ENCODE measurements at places on chromosomes 7 and 10. TPM values are rescaled to one million over a fixed set of nuclear protein-coding genes. Genes with fewer than 3 reads are reported as not detected.

Gene PRKCQ
- total RNA-seq, result 1.3 TPM

GRCh38 chr10:16728266-16728665 lies 89.0 kb downstream of the RSU1 start:
- no peaks in the 10 kb centered on the region for H3K4me1 ChIP-seq
- H3K4me3 ChIP-seq, result no peak overlapping the region

Gene UBE3C
- 128 TPM for total RNA-seq

DNA sequence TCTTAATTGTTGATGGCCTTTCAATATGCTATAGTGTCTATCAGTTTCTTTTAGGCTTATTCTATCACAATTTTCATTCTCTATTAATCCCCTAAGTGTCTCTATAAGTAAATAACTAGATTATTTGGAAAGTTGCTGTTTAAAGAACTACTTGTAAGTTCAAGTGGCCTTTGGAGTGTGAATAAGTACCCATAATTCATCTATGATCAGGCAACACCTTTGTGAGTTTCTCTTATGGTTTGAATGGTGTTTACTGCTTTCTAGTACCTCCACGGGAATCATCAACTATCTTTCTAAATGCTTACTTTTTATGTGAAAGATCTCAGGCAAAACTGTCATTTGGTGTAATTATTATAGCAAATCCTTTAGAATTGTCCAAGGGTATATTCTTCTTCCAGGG lies 166.7 kb downstream of the POU6F2 start:
- H3K27ac ChIP-seq, result no peak overlapping the region
- no peak overlapping the region for H3K4me3 ChIP-seq
- DNase-seq, result no peak
- no peaks in the 10 kb centered on the region for H3K27me3 ChIP-seq

DNA sequence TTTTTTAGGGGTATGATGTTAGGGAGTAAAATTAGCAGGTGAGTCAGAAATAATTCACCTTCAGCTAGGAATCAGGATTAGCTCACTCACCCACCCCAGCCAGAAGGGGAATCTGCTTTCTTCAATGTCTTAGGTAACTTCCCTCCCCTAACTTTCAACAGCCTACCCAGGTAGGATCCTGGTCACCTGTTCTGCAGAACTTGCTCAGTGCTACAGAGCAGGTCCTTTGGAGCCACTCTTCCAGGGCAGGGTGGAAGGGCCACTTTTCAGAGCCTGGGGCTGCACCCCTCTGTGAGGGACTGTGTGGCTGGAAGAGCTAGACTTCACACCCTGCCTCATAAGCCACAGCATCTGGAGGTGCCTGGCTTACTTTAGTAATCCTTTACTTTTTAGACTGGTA lies 58.1 kb downstream of the SHH start:
- H3K36me3 ChIP-seq, result peaks cover 11% of the 10 kb centered on the region
- H3K27ac ChIP-seq, result no peak overlapping the region
- H3K4me3 ChIP-seq, result no peak overlapping the region
- DNase-seq, result no peak
- no peaks in the 10 kb centered on the region for H3K27me3 ChIP-seq

- no peak overlapping the region for H3K27ac ChIP-seq
- no peak for DNase-seq
- no peaks in the 10 kb centered on the region for H3K36me3 ChIP-seq
- H3K4me3 ChIP-seq, result no peak overlapping the region
Measured at GRCh38 chr10:59577984-59578383, 131.7 kb downstream of the SLC16A9 start.

DNA sequence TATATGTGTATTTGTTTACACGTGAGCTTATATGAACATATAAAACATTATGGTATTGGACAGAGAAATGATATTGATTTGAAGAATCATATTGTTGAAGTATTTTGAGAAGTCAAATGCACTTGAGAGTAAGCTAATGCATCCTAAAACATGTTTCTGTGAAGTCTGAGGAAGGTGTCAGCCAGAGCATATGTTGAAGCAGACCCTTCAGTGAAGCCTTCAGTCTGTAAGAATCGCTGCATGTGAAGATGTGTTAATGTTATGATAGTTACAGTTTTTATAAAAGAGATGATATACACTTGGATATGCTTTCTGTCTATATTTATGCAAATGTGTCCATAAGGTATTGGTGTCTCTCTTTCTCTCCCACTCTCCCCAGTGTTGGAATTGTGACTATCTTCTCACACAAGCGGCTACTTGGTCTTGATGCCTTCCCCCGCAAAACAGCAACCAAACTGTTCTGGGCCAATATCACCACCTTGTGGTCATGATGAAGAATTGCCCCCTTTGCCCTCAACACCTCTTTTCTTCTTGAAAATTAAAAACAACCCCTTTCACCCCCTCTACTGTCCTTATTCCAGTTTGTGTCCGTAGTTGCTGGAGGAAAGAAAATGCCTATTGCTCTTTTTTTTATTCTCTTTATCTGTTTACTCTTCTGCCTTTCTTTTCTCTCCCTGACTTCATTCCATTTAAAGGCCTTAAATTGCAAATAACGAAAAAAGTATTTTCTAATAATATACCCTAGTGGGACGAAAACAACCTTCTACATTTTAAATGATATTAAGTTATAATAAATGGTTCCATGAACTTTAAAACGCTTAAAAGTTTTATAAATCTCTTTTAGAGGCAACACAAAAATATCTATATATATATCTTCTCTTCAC lies 64.9 kb downstream of the IKZF1 start:
- H3K36me3 ChIP-seq, result no peaks in the 10 kb centered on the region
- peaks cover 7% of the 10 kb centered on the region for H3K27me3 ChIP-seq
- H3K4me3 ChIP-seq, result no peak overlapping the region
- H3K27ac ChIP-seq, result no peak overlapping the region

DNA sequence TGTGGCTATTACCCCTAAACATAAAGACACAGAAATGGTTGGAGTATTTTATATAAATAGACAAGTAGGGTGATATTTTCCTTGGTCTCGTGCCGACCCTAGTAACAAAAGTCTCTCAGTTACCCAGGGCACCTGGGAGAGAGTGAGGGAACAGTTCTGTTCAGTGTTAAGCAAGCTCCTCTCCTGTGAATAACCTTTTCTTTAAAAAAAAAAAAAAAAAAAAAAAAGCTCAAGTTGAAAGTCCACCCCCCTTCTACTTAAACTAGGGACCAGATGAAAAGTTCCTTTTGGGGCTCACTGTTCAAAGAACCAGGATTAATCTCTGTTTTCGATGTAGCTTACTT lies 636.9 kb upstream of the GALNT17 start:
- no peaks in the 10 kb centered on the region for H3K4me1 ChIP-seq
- H3K4me3 ChIP-seq, result no peak overlapping the region
- H3K36me3 ChIP-seq, result no peaks in the 10 kb centered on the region
- H3K27me3 ChIP-seq, result no peaks in the 10 kb centered on the region

DNA sequence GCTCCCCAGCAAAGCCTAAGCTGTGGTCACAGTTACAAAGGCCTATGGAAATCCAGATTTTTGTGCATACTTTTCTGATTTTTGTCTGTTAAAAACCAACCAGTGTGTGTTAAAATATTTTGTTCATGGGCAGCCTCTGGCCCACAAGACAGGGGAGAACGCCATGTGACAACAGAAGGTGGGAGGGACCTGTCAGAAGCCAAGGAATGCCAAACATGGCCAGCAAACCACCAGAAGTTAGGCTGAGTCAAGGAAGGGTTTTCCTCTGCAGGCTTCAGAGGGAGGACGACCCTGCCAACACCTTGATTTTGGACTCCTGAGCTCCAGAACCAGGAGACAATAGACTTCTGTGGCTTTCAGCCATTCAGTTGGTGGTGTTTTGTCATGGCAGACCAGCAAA lies 127.3 kb downstream of the CUL2 start:
- no peak overlapping the region for H3K4me3 ChIP-seq
- no peaks in the 10 kb centered on the region for H3K36me3 ChIP-seq
- no peaks in the 10 kb centered on the region for H3K27me3 ChIP-seq
- no peak overlapping the region for H3K27ac ChIP-seq
- H3K4me1 ChIP-seq, result no peaks in the 10 kb centered on the region

DNA sequence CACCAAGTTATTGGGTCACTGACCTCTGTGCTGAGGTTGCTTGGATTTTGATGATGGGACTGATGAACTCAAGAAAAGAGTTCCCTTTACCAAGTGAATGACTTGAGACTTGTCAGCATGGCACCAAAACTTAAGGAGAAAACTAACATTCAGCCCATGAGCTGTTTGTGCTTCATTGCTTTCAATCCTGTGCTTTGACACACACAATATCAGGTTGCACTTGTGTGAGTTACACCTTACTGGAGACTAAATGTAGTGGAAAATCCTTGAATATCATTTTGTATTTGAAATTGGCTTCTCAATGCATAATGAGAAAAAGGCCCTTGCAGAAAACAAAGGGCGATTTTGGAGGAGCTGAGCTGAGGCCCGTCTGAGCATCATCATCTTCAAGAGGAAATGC lies 2.7 kb downstream of the BAG3 start:
- no peak for DNase-seq
- no peak overlapping the region for H3K4me3 ChIP-seq
- no peaks in the 10 kb centered on the region for H3K27me3 ChIP-seq
- no peak overlapping the region for H3K27ac ChIP-seq
- H3K4me1 ChIP-seq, result peaks cover 8% of the 10 kb centered on the region

Gene FZD8
- total RNA-seq, result 39.3 TPM

Gene ABLIM1
- 23.5 TPM for total RNA-seq

- H3K36me3 ChIP-seq, result no peaks in the 10 kb centered on the region
- H3K27ac ChIP-seq, result no peak overlapping the region
- H3K4me1 ChIP-seq, result no peaks in the 10 kb centered on the region
- H3K27me3 ChIP-seq, result peaks cover 5% of the 10 kb centered on the region
- no peak for DNase-seq
Measured at GRCh38 chr10:120477743-120478141, 20.7 kb downstream of the PLPP4 start.

Gene USP54
- total RNA-seq, result 29.9 TPM

DNA sequence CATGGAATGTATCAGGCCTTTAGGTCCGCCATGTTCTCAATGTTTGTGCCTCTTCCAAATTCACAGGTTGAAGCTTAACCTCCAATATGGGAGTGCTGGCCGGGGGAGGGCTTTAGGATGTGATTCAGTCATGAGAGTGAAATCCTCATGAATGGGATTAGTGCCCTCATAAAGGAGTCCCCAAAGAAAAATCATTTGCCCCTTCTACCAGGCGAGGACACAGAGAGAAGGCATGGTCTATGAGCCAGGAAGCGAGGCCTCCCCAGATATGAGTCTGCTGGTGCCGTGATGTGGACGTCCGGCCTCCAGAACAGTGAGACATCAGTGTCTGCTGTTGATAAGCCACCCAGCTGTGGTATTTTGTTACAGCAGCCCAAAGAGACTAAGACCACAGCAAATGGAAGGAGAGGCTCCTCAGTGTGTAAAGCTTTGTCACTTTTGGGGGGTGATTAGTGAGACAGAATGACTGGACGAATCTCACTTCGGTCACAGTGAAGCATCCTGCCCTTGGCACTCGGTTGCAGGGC lies 231.3 kb upstream of the KLF6 start:
- no peaks in the 10 kb centered on the region for H3K36me3 ChIP-seq
- H3K4me3 ChIP-seq, result no peak overlapping the region
- H3K27me3 ChIP-seq, result no peaks in the 10 kb centered on the region
- H3K4me1 ChIP-seq, result no peaks in the 10 kb centered on the region

Measured in SJCRH30 (cell line).